ENCODE measurements at places on chromosomes 16 and 17.

GRCh38 chr16:15613676-15614075, 29.3 kb downstream of the MARF1 start:
- DNase-seq, result no peak

DNA sequence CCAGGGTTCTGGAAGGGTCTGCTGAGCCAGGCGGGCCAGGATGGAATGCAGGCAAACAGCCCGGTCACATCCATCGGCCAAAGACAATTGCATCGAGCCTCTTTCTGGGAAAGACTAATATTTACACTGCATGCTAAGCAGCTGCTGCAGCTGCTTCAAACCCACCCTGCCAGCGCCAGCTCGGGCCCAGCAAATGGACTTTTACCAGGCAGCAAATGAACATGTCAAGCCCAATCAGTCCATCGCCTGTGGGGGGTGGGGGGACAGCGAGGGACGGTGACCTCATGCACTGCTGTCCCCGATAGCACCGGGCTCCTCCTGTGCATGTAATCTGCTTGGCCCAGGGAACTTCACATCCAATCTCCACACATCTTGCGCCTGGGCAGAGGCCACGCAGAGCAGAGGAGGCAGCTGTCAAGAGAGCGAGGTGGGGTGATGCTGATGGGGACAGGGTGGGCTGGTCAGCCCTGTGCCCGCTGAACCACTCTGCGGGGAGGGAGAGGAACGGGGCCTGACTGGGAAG, 39.4 kb upstream of the CDH5 start:
- DNase-seq, result no peak

GRCh38 chr16:87712184-87712762, 53.5 kb downstream of the KLHDC4 start:
- DNase-seq, result no peak

DNA sequence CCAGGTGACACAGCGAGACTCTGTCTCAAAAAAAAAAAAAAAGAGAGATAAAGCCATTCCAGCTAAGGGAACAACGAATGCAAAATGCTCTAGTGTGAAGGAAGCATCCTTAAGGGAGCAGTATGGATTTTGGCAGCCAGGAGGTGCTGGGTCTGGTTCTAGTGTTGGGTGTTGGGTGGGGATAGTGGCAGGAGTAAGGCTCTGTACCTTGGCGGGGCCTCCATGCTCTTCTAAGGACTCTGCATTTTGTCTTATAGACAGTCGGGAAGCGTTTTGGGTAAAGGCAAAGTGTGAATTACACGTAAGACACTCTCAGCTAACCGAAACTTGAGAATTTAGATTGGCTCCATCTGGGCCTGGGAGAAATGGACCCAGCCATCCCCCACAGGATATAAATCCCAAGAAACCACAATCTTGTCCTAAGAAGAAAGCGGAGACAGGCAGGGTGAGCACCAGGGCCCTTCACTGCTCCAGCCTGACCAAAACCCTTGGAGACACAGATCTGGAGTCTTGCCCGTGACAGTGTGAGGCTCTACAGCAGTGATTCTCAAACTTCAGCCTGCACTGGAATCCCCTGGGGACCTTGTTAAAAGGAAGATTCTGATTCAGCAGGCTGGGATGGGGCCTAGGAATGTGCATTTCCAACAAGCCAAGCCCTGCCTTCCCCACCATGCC, 33.1 kb upstream of the PHB1 start:
- peak; percentile 22 for DNase-seq

GRCh38 chr16:51651061-51651466, 500.0 kb upstream of the SALL1 start:
- DNase-seq, result no peak

- DNase-seq, result peak; percentile 62
Observed at GRCh38 chr16:12017558-12017957, 41.0 kb downstream of the SNX29 start.

- no peak for DNase-seq
Observed at GRCh38 chr17:48561884-48562810, 16.0 kb downstream of the HOXB4 start.

GRCh38 chr17:60164697-60165096, 14.9 kb downstream of the CA4 start:
- no peak for DNase-seq

DNA sequence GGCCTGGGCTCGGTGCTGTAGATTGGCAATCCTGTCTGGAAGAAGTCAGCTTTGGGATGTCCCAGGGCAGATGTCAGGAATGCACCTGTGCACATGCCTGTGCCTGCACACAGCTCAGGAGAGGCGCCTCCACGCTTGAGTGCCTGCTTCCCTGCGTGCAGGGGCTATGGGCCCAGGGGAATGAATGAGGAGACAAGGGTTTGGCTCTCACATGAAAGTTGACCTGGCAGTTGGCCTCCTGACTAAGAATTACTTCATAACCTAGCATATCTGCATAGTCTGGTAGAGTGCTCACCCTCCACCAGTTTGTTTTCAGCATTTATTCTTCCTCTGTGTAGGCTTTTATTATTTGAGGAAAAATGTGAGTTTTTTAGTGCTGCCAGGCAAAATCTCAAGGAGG, 50.0 kb downstream of the PLD6 start:
- peak; percentile 59 for DNase-seq

- no peak for DNase-seq
Observed at GRCh38 chr16:80775450-80775849, 28.9 kb downstream of the CDYL2 start.

DNA sequence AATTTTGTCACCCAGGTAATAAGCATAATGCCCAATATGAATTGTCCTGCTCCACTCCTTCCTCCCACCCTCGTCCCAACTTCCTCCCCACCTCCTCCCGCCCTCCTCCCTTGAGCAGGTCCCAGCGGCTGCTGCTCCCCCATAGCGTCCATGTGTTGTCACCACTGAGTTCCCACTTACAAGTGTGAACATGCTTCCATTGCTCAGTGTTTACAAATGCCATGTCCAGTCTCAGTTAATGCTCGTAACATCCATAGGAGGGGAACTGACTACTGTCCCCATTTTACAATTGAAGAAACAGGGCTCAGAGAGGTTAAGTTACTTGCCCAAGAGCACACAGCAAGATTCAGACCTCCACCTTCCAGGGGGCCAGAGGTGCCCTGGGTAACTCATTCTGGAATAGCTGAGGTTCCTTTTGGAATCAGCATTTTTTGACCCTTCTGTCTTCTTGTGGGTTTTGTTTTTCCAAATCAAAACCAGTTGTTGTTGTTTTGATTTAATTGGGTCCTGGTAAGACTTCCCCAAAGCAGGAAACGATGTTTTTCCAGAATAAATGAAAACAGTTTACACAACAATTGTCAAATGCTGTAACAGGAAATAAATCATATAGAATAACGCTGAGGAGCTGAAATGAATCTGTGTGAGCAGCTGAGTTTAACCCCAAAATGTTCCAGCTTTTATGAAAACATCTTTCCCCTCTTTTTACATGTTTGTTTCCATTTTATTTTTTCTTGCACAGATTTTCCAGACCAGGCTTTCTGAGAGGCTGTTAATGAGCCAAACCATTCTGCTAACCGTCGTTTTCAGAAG, 73.9 kb downstream of the ZDHHC7 start:
- no peak for DNase-seq

DNA sequence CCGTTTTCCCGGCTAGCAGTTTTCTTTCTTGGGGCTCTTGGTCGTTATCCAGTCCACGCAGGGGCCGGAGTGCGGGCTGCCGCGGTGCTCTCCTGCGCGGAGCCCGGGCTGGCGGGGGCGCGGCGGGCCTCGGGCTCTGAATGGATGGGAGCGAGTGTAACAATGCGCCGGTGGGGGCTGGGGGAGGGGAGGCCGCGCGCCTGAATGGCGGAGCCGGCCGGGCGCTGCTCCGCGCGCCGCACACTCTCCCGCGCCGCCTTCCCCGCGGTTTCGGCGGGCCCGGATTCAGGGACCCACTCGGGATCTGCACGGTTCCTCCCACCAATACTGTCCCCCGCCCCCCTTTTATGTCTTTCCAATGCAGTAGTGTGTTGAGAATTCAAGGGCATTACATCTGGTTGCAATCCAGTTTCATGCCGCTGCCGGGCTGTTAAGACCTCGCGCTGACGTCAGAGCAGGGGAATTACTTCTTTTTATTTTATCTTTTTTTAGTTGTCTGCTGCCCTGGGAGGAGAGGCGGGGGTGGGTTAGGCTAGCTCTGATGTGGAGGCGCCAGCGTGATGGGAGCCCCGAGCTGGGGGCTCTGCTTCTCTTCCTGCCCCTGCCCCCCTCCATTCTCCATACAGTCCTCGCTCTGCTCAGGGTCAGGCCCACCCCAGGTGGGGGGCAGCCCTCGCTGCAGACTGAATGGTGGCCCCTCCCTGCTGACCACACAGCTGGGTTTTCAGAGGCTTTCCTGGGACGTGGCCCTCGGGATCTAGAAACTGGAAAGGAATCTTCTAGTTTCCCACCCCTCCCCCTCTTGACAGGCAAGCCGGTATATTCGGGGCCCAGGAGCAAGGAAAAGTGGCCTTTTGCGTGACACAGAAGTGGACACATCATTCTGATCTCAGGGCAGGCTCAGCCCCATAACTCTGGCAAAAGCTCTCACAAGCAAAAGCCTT, 1.8 kb downstream of the RAI1 start:
- peak; percentile 79 for DNase-seq

DNA sequence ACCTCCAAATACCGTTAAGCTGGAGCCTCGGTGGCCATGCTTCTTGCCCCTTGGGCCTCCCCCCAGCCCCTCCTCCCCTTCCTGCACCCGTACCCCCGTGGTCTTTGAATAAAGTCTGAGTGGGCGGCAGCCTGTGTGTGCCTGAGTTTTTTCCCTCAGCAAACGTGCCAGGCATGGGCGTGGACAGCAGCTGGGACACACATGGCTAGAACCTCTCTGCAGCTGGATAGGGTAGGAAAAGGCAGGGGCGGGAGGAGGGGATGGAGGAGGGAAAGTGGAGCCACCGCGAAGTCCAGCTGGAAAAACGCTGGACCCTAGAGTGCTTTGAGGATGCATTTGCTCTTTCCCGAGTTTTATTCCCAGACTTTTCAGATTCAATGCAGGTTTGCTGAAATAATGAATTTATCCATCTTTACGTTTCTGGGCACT, 928 bp downstream of the HBA1 start:
- no peak for DNase-seq

DNA sequence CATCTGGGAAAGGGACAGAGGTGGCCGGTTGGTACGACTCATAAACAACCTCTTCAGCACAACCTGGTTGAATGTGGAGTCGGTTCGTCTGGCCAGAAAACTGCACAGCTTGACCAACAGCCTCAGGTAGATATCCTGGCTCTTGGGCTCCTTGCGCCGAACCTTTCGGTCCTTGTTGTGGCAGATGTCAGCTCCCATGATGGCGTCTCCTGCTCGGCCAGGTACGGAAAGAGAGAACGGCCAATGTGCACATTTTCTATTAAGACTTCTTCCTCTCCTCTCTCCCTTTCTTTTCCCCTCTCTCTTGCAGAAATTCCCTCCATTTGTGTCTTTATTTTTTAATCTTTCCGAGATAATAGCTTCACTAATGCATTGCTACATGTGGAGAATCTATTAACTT, 41.8 kb upstream of the CNTNAP4 start:
- no peak for DNase-seq

DNA sequence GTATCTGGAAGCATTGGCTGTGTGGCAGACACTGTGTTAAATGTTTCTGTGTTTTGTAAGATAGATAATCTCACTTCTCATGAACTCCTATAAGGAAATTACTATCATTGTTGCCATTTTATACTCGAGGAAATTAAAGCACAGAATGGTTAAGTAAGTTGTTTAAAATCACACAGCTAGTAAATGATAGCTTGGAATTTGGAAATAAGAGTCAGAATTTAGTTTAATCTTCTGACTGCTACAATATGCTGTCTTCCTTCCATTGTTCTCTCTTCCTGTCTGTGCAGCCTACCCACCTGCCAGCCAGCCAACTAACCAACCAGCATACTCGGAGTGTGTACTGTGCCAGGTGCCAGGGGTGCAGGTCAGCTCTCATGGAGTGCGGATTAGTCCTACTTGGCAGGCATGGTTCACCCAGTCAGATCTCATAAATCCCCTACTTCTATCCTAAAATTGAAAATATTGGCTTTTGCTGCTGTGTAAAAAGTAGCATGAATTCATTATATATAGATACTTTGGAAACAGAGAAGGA, 79.9 kb upstream of the LGALS9 start:
- DNase-seq, result no peak

DNA sequence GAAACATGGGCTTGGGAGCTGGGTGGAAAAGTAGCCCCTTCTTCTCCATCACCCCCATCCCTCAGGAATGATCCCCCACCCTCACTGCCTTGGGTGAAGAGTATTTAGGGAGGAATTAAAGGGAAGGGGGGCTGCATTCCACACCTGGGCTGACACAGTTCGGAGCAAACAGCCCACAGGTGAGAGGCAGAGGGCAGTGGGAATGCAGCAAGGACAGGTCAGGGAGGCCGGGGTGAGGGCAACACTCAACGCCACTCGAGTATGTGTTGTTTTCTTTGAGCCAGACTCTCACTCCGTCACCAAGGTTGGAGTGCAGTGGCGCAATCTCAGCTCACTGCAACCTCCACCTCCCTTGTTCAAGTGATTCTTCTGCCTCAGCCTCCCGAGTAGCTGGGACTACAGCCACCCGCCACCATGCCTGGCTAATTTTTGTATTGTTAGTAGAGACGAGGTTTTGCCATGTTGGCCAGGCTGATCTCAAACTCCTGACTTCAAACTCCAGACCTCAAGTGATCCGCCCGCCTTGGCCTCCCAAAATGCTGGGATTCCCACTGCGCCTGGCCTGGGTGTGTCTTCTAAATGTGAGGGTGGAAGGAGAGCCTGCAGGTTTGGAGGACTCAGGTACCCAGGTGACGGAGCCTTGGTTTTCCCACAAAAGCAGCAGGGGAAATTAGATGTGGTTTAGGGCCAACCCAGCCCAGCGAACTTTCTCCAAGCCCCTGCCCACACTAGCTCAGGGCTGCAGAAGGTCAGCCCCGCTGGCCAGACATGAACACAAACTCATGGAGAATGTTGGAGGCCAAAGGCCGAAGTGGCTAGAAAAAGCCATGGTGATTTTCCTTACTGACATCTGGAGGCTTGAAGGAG, 21.2 kb upstream of the ITGA3 start:
- DNase-seq, result no peak

DNA sequence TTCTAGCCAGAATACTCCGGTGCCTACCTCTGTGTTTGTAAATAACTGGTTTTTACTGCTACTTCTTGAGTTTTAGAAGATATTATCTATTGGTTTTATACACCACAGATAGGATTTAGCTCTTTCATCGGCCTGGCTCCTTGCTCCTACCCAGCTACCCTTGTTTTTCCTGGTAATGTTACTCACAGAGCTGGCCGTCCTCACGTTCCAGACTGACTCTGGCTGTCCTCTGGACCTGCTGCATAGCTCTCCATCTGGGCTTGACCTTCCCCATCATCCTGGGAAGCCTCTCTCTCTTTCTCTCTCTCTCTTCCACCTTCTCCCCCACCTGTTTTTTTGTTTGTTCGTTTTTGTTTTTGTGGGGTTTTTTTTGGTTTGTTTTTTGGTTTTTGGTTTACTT, 51.5 kb downstream of the MPRIP start:
- no peak for DNase-seq

All from foreskin fibroblast (primary cell).